RWPE1 (cell line): ENCODE measurements at places on chromosomes 5 and 9.

- DNase-seq: no peak
These were observed 26.4 kb downstream of the MARCHF3 start for GRCh38 chr5:127003798-127004495.

GRCh38 chr5:139908749-139909148, 113.1 kb downstream of the PSD2 start:
- no peak for DNase-seq

GRCh38 chr5:142826741-142827492, 56.7 kb downstream of the ARHGAP26 start:
- peak; percentile 65 for DNase-seq

DNA sequence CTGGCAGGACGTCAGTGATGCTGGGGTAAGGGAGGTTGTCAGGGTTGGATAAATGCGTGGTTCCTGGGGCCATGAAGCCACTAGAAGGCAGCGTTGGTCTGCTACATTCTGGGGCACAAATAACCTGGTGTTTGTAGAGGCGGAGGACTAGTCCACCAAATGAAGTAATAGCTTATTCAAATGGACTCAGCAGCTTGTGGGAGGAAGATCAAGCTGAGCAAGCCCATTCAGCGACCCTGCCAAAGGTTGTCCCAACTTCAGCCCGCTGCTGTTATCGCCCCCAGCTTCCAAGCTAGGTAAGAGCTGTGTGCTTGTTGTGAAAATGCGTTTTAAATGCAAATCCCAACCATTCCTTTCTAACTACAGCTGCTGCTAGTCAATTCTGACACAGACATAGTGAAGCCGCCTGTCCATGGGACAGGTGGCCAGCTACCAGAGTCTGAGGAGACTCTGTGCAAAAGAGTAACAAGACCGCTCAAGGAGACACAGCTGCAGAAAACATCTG, 7.6 kb upstream of the FAM240B start:
- DNase-seq: peak; percentile 63

DNA sequence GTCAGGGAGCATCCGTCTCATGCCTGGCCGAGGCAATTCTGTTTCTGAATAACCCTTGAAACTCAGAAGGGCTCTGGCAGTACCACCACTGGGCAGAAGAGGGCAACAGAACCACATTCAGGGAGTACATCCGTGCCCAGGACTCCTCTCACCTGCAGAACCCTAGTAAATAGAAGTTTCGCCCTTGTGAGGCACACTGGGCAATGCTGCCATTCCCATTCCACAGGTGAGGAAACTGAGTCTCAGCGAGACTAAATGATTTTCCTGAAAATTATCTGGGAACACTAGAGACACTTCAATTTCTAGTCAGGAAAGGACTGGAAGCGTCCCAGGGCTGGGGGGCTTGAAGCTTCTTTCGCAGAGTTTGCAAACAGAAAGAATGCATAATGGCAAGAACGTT, 74.7 kb downstream of the FGF1 start:
- DNase-seq: peak; percentile 81

GRCh38 chr9:84993105-84993504, 323.6 kb downstream of the NTRK2 start:
- peak; percentile 67 for DNase-seq

- no peak for DNase-seq
These were observed 10.5 kb upstream of the MYOT start for GRCh38 chr5:137856916-137857862.

DNA sequence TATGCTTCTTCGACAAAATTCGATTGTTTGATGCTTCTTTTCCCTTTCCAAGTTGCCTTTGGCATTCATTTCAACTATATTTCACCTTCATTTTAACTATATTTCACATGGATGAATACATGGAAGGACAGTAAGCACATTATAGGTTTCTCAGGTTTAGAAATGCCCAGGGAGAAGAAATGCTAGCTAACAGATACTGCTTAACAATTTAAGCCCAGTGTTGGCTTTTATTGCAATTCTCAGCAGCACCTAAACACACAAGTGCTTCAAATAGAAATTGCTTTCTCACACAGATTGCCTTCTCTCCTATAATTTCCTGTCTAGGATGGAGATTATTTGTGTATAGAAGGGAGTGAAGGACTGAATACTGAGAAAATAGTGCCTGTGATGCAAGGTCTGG, 30.2 kb upstream of the SMC5 start:
- no peak for DNase-seq
